Hematopoietic multipotent progenitor cell treated with erythropoietin and hydrocortisone succinate and interleukin-3 and kit ligand, for 6 days (in vitro differentiated cells): ENCODE measurements at places on chromosomes 7 and 10.

DNA sequence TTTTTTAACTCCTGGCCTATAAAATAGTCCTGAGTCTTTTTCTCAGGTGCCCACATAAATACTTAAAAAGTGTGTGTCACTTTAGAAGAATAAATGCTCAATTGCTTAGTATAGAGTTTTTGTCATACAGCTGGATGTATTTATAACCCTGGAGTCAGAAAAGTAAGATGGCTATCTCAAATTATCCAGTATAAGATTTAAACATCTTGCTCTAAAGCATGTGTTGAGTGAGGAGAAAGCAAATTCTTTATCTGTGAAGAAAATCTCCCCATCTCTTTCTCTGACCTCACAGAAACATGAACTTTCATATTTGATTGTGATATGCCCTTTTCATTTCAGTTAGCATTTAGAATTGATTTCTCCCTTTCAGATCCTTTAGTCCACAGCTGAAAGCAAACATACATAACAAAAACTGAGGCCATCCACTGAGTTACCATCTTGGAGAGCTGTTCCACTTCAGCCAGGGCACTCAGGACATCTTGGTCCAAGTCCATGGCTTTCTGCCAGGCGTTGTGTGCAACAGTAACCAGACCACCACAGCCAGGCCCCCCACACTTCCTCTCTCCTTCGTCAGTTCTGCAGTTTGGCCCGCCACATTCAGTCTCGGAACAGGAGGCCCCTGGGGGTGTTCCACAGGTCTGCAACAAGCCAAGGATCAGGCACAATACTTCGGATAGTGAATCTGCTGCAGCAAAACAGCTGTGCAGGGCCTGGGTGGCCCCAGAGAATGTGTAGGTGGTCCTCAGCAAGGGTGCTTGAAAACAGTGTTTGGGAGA, 40.9 kb downstream of the DLD start:
- peak; percentile 46 for DNase-seq

DNA sequence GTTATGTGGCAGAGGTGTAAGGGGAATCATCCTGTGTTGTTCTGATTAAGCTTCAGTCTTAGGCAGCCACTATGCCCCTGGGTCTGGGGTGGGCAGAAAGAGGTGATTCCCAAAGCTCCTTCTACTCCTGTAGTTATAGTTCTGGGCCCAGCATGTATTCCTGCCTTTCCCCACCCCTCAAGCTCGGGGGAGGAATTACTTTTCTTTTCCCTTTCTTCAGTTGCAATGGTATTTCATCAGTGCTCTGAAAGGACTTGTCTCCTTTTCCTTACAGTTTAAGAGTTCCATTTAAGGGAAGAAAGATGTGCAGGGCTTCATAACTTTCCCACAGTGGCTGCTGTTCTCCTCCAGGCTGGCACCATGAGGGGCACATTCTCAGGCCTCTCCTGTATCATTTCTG, 94.2 kb downstream of the MTPAP start:
- DNase-seq, result no peak

GRCh38 chr10:37844644-37845043, 12.8 kb downstream of the ZNF248 start:
- no peak for DNase-seq

- DNase-seq, result no peak
These were observed 98.0 kb downstream of the KAT6B start for GRCh38 chr10:74924251-74924963.

DNA sequence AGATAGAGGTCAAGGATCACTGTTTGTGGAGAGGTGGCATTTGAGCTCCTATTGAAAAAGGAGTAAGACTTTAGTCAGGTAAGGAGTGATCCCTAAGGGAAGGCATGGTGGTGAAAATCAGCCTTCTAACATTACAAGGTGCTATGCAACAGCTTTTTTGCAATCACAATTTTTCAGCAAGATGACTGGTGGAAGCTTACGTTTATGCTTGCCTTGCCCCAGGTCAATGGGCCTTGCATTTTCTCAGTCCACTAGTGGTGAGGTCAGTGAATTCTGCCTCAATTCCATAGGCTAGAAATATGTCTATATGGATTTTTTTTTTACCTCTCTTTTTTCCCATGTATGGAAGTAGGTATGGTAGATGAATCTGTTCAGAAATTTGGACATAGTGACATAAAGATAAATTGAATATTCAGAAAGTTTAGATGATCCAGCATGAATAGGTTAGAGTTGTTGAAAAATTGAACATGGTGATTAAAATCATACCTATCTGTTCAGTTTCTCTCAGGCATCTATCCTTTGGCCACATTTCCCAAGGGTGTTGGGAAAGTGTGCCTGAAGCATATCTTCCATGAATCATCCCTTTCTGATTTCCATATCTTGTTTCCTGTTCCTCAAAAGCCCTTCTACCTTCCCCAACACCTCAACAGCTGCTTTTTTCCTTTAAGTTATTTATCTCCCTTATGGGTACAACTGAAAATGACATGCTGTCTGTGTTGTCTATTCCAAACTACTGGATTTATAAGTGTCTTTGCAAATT, 71.9 kb upstream of the PTPRZ1 start:
- no peak for DNase-seq

- no peak for DNase-seq
These were observed 85.8 kb upstream of the KCNMA1 start for GRCh38 chr10:77723376-77723775.

GRCh38 chr7:91465595-91466061, 201.4 kb downstream of the FZD1 start:
- DNase-seq, result no peak

- DNase-seq, result no peak
These were observed 69.5 kb upstream of the CTTNBP2 start for GRCh38 chr7:117942780-117943179.

DNA sequence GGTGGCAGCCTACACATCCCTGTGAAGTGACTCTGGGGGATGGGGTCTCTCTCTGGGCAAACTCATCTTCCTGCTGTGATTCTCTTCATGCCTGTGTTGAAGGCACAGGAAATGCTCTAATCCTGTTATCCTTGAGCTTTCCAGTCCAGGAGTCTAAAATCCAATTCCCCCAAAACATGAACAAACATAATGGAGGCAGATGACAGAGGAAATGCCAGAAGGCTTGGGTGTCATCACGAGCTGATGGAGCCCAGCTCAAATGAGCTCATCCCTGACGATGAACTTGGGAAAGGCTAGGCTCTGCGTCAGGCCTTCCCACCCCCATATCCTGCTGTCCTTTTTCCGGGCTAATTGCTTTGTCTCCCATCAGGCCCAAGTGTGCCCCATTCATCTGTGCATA, 165.9 kb upstream of the PODXL start:
- DNase-seq, result no peak

DNA sequence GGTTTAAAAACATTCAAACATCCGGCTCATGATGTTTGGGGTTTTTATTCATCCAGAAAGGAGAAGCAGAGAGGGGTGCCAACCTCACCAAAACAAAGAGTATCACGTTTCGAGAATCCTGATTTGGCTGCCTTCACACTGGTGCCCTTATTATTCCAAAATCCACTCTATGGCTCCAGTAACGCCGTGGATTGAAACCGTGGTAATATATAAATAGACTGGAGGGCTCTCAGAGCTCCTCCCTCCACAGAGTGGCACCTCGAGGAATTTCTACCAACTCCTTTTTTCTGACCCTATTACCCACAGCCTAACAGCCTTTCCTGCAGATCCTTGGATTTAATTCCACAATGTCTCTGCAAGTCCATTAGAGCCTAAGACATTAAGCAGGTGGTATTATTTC, 353.6 kb downstream of the CRPPA start:
- no peak for DNase-seq

- peak; percentile 83 for DNase-seq
These were observed 12.6 kb downstream of the DHX32 start for GRCh38 chr10:125868372-125868975.
